Suppressor macrophage (primary cell): ENCODE measurements at places on chromosomes 6 and 20.
A peak's percentile ranks its signal among the peaks of the same experiment; 100 is the strongest.

DNA sequence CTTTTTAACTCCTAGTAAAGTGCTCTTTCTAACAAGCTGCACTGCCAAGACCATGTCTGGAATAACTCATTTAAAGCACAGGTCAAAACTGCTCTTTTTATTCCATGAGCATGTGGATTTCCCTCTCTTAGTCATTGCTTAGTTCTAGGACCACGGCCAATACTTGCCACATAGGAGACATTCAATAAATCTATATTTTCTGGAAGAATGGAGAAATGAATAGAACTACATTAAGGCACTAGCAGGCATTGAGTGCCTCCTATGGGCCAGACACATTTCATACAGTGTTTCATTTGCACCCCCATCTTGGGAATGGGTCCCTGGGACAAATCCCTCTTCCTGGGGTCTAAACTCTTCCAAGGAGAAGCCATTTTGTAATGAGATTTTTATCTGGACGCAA, 552.8 kb upstream of the CITED2 start:
- peak; percentile 34 for DNase-seq

- DNase-seq: no peak
These were observed 16.6 kb upstream of the BTBD3 start for GRCh38 chr20:11901127-11901526.

DNA sequence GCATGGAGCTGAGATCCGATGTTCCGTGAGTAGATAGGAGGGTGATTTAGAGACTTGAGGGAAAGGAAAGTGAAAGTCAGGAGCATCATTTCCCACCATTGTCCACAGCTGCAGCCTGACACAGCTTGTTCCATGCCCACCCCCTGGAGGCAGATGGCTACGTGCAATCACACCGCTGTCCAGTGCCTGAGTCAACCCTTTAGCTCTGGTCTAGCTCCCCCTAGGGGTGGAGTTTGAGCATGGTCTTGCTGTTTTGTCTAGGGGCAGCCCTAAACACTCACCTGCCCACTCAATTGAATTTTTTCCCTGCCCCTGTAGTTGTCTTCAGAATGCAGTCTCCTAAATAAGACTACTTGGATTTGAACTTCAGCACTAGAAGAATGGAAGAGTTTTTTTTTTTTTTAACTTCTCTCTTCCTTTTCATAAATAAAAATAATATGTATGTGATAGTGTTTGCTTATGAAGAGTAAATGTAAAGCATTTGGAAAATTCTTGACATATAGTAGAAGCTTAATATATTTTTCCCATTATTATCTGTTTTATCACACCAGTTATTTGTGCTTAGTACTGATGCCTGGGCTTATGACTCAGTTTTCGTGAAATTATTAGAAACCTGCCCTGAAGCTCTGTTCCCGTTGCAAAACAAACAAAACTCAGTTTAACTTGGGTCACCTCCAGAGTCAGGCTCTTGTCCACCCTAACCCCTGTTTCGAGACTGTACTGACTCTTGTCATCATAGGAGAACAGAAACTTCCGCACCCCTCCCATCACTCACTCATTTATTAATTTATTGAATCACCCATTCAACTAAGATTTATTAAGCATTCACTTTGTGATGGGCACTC, 814.8 kb downstream of the MAFB start:
- DNase-seq: peak; percentile 74

DNA sequence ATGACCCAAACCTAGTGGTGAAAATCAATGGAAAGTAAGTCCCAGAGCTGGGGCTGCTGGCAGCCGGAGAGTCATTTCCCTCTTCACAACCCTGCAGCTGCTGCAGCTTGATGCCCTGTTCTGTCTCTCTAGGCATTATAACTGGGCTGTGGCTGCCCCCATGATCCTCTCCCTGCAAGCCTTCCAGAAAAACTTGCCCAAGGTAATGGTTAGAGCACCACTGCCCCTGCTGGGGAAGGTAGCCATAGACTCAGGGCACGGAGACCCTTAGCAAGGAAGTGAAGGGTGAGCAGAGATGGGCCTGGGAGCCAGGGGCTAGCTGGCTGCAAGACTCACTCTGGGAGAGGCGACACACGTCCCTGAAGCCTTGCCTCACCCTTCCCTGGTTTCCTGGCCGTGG, 12.0 kb downstream of the LPIN3 start:
- DNase-seq: no peak

GRCh38 chr6:138844192-138844591, 48.3 kb downstream of the ECT2L start:
- DNase-seq: no peak

GRCh38 chr6:103113416-103113815, 1719.9 kb downstream of the GRIK2 start:
- DNase-seq: no peak

GRCh38 chr6:108690326-108691049, 129.8 kb downstream of the FOXO3 start:
- no peak for DNase-seq

- DNase-seq: no peak
These were observed 5.1 kb downstream of the PERP start for GRCh38 chr6:138101946-138102731.

DNA sequence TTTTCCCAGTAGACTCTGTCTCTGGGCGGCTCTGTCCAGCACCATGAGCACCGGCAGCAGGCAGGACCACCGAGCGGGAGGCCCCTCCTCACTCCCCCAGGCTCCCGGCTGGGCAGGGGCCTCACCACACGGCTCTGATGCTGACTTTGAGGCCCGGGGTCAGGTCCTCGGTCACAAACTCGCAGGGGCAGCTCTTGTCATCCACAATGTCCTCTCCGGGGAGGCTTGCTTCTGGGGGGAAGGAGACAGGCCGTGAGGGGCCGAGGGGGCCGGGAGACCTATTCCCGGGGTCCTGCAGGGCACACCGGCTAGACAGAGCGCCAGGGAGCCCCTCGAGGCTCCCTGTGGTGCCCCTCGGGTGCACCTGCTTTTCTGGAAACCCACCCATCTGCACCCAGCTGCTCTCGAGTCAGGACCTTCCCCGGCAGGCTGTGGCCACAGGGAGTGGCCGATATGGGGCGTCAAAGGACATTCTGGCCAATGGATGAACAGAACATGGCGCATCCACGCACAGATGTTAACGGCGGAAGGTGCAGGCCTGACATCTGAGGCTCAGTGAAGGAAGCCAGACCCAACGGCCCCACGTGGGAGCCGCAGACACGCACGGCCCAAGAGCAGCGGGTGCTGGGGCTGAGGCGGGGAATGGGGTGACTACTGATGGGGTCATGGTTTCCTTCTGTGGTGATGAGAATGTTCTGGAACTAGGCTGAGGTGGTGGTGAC, 53.0 kb upstream of the CHRNA4 start:
- no peak for DNase-seq

- peak; percentile 67 for DNase-seq
These were observed 3.5 kb upstream of the PLCG1 start for GRCh38 chr20:41133709-41134361.

- peak; percentile 71 for DNase-seq
These were observed 5.1 kb upstream of the SIRPD start for GRCh38 chr20:1562622-1563021.

DNA sequence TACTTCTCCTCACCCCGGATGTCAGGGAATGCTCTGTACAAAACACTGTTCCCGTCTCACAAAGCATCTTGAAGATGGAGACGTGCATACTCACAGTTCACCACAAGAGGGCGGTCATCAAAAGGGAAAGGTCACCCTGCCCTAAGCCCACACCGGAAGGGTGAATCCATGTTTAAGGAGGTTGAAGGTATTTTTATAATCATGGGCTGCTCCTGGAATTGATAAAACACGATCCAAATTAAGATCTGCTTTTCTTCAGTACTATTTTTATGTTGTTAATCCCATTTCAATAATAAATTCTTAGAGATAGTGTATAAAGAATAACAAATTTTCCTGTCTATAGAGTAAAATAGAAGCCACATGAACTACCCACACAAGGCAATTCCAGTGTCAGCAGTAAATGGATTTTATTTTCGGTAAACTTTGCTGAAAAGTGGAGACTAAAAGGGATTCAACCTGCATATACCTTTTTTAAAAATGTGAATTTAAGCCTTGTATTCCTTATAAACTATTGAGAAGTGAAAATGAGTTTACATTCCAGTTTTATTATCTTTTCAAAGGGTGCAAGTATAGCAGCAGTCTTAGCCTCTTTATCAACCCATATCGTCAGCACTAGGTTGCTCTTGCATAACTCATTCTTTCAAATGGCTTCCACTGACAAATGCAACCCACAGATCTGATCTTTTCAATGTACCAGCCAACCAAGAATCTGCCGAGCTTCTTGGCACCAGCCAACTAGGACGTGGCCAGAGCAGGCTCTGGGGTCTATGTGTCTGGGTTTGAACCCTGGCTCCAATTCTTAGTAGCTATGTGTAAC, 79.7 kb upstream of the MBOAT1 start:
- DNase-seq: peak; percentile 90

GRCh38 chr6:149046164-149046821, 271.2 kb upstream of the TAB2 start:
- DNase-seq: peak; percentile 47

DNA sequence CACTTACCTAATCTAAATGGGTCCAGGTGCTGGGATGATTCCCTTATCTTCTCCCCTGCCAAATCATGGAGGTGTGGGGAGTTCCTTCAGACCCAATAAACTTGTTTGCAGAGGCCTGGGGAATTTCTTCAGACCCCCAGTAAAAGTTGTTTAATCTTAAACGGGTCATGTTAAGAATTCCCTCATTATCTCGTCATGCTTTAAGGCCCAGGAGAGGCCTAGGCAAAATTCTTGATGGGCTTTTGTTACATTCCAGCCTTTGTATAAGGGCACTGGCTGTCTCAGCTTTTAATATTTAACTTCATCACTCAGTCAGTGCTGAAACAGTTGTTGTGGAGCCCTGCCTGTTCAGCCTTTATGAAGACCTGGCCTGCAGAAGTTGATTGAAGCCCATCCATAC, 11.0 kb upstream of the SLC35B3 start:
- no peak for DNase-seq

DNA sequence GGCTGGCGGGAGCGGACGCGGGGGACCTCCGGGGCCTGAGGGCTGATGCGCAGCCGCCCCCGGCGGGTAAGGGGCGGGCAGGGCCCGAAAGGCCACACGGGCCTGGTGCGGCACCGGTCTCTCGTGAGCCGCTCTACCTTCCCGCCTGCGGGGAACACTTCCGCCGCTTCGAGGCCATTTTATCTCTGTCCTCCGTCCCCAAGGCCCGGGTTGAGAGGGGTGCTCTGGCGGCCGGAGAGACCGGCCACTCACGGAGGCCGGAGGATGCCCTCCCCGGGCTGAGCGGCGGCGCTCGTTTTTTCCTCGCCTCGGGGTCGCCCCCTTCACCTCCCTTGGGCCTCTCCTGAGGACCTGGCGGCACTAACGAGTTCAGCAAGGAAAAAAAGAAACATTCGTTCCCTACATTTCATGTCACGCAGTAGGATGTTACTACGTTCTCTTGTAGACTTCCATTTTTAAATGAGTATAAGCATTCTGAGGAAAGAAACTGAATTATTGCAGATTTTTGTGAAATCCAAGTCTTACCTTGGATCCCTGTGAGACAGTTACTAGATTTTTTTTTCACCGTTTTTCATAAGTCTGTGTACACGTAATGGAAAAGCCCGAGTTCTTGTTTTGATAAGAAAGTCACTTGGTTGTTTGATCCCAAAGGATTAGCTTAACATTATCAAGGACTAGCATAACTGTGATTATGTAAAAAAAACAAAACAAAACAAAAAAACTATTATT, 575 bp downstream of the WTAP start:
- peak; percentile 61 for DNase-seq

- DNase-seq: no peak
These were observed 330.0 kb downstream of the ZFAND3 start for GRCh38 chr6:38149531-38149930.

DNA sequence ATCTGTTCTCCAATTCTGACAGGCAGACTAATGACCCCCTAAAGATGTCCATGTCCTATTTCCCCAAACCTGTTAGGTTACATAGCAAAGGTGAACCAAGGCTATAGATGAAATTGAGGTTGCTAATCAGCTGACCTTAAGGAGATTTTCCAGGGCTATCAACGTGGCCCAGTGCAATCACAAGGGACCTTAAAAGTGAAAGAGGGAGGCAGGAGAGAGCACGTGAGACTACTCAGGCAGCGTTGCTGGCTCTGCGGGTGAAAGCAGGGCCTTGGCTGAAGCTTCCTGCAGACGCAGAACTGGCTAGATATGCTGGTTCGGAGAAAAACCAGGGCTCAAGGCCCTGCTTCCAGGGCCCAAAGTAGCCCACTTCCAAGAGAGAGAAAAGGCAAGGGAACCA, 78.7 kb downstream of the NCOA7 start:
- no peak for DNase-seq

GRCh38 chr6:116238083-116238482, 15.8 kb downstream of the TSPYL4 start:
- no peak for DNase-seq

DNA sequence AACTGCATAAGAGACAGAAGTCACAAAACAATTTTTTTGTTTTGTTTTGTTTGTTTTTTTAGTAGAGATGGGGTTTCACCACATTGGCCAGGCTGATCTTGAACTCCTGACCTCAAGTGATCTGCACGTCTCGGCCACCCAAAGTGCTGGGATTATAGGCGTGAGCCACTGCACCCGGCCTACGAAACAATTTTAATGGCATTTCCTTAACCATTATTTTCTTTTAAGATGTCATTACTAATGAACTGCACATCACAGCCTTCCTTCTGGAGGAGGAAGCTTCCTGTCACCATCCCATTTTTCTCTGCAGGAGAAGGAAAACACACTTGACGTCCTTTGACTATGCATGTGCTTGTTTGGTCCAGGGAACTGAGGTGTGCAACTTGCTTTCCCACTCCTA, 125.3 kb upstream of the AKIRIN2 start:
- no peak for DNase-seq

DNA sequence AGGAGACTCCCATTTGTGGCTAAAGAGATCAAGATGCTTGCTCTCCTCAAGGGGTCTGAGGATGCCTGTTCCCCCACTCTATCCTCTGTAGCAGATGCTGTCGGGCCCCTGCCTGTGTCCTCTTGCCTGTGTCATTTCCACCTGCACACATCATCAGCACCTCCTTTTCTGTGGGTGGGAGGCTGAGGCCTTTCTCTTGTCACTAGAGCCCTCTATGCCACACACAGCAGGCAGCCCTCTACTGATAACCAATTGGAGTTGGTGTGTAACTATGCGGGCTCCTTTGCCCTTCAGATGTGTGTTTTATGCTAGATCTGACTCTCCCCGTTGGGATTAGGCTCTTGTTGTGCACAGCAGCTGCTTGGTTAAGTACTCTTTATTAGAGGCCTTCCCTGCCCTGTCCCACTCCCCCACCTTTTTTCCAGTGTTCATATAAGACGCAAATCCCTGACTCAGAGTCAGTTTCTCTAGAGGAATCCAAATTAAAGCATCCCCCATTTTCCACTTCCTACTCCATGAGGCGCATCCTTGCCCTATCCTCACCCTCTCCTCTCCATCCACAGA, 7.7 kb downstream of the TREML2 start:
- DNase-seq: no peak

- DNase-seq: no peak
These were observed 10.7 kb downstream of the ANKRD6 start for GRCh38 chr6:89443658-89444057.

GRCh38 chr20:25158043-25158442, 37.5 kb upstream of the ENTPD6 start:
- no peak for DNase-seq

- no peak for DNase-seq
These were observed 46.9 kb downstream of the HLA-A start for GRCh38 chr6:29989211-29989610.

GRCh38 chr6:36505744-36506534, 41.3 kb downstream of the STK38 start:
- DNase-seq: no peak

- peak; percentile 35 for DNase-seq
These were observed 2.9 kb downstream of the MAP7 start for GRCh38 chr6:136547336-136547735.

- peak; percentile 78 for DNase-seq
These were observed 37.5 kb downstream of the NOX3 start for GRCh38 chr6:155418017-155418761.

- DNase-seq: no peak
These were observed 27.9 kb downstream of the RIN2 start for GRCh38 chr20:19785983-19786285.
